ENCODE measurements at places on chromosomes 5 and 9.
A peak's percentile ranks its signal among the peaks of the same experiment; 100 is the strongest.

GRCh38 chr5:128920345-128921215, 44.7 kb upstream of the SLC27A6 start:
- DNase-seq, result no peak

- DNase-seq, result no peak
Observed at GRCh38 chr5:168881427-168882149, 302.4 kb upstream of the PANK3 start.

DNA sequence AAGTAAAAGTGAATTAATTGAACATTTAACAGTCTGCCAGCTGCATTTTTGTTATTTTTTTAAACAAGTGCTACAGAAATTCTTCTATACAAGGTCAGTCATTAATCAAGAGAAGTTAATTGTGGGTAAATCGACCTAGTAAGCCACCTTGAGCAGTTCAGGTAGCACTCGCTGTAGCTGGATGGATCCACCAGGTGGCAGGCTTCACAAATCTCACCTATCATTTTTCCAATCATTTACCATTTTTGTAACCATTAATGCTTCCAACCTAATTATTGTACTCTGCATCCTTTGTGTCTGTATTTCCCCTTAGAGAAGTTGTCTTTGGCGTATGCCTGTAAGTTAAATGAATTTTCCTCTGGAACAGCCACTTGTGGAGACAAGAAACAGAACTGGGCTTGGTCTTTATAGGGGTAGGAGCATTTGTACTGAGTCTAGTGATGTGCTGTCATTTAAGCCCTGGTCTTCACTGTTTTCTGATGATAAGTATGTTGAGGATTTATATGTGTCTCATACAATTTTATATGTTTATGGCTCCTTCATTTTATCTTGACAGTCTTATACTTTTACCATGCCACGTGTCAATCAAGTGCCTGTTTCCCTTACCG, 39.5 kb downstream of the CD180 start:
- no peak for DNase-seq

- no peak for DNase-seq
Observed at GRCh38 chr9:567747-568305, 273.7 kb upstream of the DMRT1 start.

GRCh38 chr9:76691517-76692313, 72.5 kb upstream of the PCA3 start:
- peak; percentile 16 for DNase-seq

DNA sequence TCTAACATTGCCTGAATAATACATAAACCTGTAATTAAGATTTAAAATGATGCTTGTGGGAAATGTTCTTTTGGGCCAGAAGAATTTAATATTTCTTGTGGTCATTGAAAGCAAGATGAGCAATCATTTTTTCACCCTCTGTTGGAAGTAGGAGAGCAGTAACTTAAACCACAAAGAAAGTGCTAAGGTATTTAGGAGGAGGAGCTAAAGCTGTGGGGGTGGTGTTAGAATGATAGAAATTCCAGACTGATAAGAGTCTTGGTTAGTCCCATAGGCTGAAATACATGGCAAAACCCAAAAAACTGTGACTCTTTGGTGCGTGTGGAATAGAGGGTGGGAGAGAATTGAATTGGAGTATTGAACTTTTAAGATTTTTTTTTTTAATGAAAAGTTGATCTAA, 247.0 kb downstream of the YTHDC2 start:
- no peak for DNase-seq

DNA sequence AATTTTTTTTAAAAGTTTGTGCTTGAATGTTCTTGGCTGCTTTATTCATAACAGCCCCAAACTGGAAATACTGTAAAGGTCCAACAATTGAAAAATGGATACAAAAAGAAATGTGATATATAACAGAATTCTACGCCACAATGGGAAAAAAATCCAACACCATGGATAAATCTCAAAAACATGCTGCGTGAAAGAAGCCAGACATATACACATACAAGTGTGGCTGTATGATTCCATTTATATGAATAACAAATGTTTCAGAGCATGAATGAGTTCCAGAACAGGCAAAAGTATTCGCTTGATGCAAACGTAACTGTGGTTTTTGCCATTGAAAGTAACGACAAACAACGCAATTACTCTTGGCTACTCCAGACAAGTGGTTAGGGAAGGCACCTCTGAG, 7.2 kb upstream of the SFXN1 start:
- no peak for DNase-seq

GRCh38 chr5:107484281-107484680, 186.5 kb downstream of the EFNA5 start:
- no peak for DNase-seq

GRCh38 chr9:31839273-31839672, 545.2 kb upstream of the ACO1 start:
- DNase-seq, result no peak

DNA sequence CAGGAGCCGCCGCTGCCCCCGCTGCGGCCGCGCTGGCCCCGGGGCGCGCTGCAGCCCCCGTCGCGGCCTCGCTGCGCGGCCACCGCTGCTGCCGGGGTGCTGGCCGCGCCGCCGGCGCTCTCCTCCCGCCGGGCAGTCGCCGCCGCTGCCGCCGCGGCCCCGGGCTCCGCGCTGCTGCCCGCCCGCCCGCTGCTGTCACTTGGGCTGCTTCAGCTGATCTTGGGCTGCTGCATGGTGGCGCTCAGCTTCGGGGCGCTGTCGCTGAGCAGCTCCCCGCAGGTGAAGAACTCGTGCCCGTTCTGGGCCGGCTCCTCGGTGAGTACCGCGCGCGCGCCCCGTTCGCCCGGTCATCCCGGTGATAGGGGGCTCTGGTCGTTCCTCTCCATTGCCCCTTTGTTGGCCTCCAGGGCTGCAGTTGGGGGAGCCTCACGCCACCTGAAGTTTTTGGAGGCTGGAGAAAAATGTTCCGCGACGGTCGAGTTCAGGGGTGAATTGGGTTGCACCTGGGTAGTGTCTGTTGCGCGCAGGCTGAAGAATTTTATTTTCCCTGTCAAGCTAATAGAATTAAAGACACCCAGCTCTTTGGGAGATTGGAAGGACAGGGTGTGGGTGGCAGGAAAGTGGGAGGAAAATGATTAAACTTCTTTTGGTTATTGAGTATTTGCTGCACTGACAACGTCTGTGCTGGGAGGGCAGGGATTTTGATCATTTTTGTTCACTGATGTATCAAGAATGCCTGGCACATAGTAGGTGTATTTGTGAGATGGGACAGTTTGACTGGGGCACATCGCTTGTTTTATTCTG, 596 bp downstream of the ENTREP1 start:
- DNase-seq, result no peak

DNA sequence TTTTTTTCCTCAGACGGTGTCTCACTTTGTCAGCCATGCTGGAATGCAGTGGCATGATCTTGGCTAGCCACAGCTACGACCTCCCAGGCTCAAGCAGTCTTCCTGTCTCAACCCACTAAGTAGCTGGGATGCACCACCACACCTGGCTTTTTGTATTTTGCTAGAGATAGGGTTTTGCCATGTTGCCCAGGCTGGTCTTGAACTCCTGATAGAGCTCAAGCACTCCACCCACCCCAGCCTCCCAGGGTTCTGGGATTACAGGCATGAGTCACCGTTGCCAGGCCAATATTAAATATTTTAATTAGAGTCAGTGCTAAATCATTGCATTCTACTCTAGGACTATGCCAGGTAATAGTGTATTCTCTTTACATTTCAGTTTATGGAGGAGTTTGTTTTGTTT, 41.5 kb downstream of the UBE2R2 start:
- DNase-seq, result no peak

DNA sequence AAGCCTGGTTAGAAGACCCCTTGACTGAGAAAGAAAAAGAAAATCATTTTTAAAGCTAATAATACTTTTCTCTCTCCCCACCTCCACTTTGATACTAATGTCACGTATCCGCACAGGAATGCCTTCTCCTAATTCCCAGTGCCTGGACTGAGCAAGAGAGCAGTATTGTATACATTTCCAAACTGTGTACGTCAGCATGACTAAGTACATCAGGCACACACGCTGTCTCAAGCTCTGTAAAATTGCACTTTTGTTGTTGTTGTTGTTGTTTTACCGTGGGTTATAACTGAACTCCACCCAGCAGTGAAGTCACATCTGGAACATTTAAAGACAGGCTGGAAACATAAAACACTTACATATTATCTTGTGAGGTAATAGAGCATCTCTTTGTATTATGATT, 407.6 kb downstream of the DNAH5 start:
- no peak for DNase-seq

- no peak for DNase-seq
Observed at GRCh38 chr9:105044518-105044917, 116.6 kb upstream of the ABCA1 start.

DNA sequence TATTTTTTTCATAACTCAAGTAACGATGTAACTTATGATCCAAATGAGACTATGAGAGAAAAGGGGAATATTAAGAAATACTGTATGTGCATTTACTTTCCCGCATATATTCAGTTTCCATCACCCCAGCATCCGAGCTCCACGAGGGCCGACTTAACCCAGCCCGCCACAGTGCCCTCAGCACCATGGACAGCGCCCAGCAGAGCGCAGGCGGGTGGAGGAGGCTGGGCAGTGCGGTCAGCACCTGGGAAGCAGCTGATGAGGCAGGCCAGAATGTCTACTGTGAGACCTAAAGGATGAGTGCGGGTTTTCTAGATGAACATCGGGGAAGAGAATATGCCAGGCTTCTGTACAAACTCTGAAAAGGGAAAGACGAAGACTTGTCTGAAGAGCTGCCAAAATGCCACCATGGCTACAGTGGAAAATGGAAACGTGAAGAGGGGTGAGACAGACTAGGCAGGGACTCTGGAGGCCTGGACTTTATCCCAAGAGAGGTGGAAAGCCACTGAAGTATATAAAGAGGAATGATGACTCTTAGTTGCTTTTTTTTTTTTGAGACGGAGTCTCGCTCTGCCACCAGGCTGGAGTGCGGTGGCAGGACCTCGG, 34.5 kb upstream of the MED27 start:
- DNase-seq, result no peak

- no peak for DNase-seq
Observed at GRCh38 chr5:174767670-174768069, 43.3 kb downstream of the MSX2 start.

DNA sequence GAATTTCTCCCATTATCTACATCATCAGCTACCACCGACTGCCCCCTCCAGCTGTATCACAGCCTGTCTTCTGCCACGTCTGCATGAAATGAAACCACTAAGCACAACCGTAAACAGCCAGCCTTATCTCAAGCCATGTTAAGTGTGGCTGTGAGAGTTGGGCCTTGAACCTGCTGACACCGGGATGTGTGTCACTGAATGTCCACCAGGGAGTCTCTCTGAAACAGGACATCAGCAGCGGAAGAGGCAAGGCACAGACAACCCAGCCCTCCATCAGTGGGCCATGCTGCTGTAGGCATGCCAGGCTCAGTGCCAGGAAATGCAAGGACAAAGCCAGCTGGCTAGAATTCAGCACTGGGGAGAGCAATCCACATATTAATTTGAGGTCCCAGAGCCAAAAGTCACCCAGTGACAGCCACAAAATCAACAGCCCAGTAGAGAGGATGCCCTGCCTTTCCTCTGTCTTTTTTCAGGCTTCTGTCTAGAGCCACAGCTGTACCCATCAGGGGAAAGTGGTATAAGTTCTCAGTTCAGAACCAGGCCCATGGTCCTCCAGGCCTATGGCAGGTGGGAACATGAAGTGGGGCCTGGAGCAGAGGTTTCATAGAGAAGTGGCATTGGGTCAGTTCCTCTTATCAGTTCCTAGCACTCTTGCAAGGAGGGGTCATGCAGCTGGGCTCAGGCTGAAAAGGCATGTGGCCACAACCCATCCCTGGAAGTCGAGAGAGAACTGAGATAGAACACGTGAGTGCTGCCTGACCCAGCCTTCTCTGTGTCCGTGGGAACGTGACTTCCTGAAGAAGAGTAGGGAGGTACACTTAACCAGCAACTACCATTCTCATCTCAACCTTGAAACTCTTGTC, 199.4 kb downstream of the ESM1 start:
- DNase-seq, result no peak

- no peak for DNase-seq
Observed at GRCh38 chr9:35002623-35003022, 13.1 kb downstream of the DNAJB5 start.

DNA sequence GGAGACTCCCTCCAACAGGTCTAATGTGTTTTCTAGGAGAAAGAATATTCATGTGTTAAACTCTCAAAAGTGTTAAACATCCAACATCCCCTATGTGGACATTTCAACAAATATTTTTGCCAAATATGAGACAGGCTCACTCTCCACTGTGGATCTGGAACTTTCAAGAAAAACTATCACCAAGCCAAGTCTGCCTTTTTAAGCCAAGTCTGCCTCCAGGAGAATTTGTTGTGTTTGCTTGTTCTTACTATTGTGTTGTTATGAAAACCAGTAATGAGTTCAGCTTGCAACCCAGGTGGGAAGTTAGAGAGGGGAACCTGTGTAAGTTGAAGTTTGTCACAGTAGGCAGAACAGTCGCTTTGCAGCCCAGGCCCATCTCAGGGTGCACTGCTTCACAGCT, 228.1 kb downstream of the NFIB start:
- no peak for DNase-seq

DNA sequence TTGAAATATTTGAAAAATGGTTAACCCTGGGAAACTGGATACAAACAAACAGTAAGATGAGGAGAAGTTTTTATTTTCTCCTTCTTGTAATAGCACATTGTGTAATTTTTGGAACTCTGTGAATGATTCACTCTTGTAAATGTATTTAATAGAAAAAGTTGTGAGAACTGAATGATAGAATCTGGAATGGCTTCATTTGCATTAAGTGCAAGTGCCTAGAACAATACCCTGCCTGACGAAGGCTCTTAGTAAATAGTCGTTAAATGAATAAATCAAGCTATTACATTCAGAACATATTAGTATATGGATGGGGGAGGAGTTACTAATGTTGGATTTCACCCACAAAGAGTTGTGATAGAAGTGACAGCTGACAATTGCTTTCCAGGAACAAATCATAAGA, 442.5 kb downstream of the EFNA5 start:
- DNase-seq, result no peak

- no peak for DNase-seq
Observed at GRCh38 chr5:7728076-7728475, 122.9 kb downstream of the CFAP90 start.

DNA sequence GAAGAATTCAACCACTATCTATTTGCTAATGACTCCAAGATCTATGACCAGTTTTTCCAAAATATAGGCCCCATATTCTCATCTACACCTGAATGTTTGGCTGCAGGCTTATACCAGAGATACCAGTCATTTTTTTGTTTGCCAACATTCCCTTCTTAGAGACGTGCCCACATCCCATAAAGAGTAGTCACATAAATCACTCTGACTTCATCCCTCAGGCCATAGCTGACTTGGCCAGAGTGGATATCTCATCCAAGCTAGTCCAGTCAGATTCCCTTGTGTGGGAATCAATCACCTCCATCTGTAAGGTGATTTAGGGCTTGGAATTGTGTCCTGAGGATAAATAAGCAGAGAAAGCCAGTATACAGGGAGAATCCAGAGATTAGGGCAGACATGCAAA, 124.3 kb upstream of the SLC24A2 start:
- DNase-seq, result no peak

GRCh38 chr5:134411228-134411545, 494 bp downstream of the CDKN2AIPNL start:
- no peak for DNase-seq

DNA sequence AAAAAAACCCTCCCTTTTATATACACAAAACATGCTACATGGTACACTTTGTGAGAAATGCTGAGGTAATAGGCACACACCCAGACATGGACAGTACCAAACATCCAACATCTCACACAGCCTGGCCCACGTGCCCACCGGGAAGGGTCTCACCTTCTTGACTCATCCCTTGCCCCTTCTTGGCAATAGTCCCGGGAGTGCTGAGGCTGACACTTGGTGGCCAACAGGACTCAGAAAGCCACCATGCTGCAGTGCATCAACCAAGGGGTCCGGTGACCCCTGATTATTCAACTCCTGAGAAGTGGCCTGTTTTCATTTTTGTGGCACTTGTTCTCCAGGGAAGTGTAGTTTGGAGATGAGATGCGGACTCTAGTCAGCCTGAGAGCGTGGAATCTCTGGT, 35.0 kb downstream of the ANGPTL2 start:
- no peak for DNase-seq
